ENCODE measurements at places on chromosomes 2 and 18.

GRCh38 chr2:20596193-20596972, 54.5 kb downstream of the HS1BP3 start:
- H3K4me1 ChIP-seq: peaks cover 5% of the 10 kb centered on the region
- peak; percentile 65 for DNase-seq
- no peaks in the 10 kb centered on the region for H3K27me3 ChIP-seq
- no peak overlapping the region for H3K4me3 ChIP-seq

- H3K27me3 ChIP-seq: no peaks in the 10 kb centered on the region
- peaks cover 7% of the 10 kb centered on the region for H3K4me1 ChIP-seq
- H3K27ac ChIP-seq: peak overlapping the region; percentile 14
- no peak for DNase-seq
- no peaks in the 10 kb centered on the region for H3K36me3 ChIP-seq
Measured at GRCh38 chr18:58557008-58557435, 71.9 kb downstream of the ALPK2 start.

DNA sequence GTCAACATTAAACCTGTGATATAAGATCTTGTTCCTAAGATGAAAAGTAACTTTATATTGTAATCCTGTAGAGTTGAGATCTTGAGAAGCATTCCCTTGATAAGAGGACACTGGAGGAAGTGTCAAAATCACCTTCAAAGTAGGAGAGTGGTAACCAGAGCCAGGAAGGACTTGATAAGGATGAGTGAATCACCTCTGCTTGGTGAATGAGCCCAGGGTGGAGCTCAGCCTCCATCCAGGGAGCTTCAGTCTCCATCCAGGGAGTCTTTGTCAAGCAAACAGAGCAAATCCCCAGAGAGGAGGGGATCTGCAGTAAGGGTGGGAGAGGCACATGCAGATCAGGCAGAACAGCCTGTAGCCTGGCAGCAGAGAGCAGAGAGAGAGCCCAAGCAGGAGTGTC, 167.1 kb upstream of the SIX2 start:
- H3K36me3 ChIP-seq: no peaks in the 10 kb centered on the region
- H3K27ac ChIP-seq: no peak overlapping the region
- DNase-seq: peak; percentile 67
- no peaks in the 10 kb centered on the region for H3K4me1 ChIP-seq
- no peak overlapping the region for H3K4me3 ChIP-seq
- peaks cover 6% of the 10 kb centered on the region for H3K27me3 ChIP-seq

DNA sequence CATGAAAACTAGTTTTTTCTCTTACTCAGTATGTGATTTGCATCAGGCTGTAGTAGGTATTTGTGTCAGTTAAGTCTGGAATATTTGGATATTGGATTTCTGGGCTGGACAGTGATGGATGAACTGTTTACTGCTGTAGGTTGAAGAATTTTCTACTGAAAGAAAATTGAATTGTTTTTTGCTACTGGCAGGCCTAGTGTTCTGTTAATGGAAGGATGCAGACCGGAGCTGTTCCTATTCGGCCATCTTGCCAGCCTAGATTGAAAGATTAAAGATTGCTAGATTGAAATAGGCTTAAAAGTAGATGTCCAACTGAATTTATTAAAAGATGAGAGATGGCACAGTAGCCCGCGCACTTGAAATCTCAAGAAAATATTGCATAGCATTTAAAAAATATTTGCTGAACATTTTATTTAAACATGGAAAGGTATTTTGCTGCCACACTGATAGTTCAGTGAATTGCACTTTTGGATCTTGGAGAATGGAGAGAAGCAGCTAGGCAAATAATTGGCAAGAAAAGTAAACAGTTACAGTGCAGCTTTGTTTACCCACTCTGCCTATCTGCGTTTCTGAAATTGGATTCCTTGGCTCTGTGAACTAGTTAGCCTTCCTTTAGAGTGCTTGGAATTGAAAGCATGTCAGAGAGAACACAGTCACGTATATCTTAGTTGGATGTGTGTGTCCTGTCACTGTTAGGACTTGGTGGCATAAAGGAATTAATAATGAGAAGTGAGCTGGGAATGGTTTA, 54.1 kb downstream of the EPB41L5 start:
- H3K27ac ChIP-seq: no peak overlapping the region
- H3K4me3 ChIP-seq: no peak overlapping the region
- no peaks in the 10 kb centered on the region for H3K27me3 ChIP-seq
- DNase-seq: peak; percentile 2

DNA sequence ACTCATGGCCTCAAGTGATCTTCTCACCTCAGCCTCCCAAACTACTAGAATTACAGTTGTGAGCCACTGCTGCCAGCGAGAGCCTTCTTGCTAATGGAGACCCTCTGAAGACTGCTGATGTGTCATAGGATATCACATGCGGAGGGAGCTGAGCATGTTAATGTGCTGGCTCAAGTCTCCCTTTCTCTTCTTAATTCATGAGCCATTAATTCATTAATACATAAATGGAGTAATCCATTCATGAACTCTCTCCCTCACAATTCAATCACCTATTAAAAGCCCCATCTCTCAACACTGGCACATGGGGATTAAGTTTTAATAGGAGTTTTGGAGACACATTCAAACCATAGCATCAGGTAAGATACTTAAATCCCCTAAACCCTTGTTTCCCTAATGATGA, 54.8 kb downstream of the SYT4 start:
- H3K27me3 ChIP-seq: no peaks in the 10 kb centered on the region
- no peak overlapping the region for H3K4me3 ChIP-seq
- no peaks in the 10 kb centered on the region for H3K36me3 ChIP-seq
- no peaks in the 10 kb centered on the region for H3K4me1 ChIP-seq
- no peak for DNase-seq

- no peak overlapping the region for H3K27ac ChIP-seq
- H3K27me3 ChIP-seq: no peaks in the 10 kb centered on the region
- DNase-seq: no peak
Measured at GRCh38 chr2:152183401-152184073, 8.0 kb upstream of the STAM2 start.

- H3K4me3 ChIP-seq: no peak overlapping the region
- no peak for DNase-seq
- H3K27me3 ChIP-seq: no peaks in the 10 kb centered on the region
- H3K27ac ChIP-seq: no peak overlapping the region
Measured at GRCh38 chr2:134109246-134109645, 144.6 kb upstream of the MGAT5 start.
